ENCODE measurements at places on chromosomes 2 and 18.

DNA sequence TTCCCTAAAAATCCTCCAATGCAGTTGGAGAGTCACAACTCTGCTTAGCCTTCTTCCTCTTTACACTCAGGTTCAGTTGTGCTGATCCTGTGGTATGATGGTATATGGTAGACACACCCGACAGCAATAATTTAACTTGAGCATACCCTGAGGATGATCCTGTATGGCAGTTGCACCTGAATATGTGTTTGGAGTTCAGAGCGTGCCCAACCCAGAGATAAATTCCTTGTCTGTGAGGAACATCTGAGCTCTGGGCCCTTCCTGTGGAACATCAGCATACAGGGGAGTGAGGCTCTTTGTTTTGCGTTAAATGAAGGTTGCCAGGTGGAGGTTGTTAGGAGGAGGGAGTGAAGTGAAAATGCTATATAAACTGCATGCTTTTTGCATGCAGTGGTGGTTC lies 187.7 kb downstream of the MYO3B start:
- DNase-seq: no peak

- DNase-seq: no peak
Measured at GRCh38 chr18:79702906-79703305, 23.3 kb downstream of the CTDP1 start.

DNA sequence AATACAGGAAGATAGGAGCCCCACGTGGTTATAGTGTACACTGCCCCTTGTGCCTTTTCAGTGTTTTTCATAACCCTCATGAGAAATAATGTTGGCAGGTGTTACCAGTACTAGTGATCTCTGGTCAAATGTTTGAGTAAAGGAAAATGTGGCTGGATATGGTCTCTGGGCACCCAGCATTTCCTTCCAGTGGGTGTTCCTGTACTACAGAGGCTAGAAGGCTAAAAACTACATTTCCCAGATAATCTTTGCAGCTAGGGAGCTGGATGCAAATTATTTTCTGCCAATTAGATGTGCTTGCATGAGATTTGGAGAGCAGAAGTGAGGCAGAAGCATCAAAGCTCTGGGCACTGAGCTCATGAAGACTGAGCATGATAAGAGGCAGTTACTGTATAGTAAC lies 45.1 kb downstream of the KIAA2012 start:
- DNase-seq: no peak

DNA sequence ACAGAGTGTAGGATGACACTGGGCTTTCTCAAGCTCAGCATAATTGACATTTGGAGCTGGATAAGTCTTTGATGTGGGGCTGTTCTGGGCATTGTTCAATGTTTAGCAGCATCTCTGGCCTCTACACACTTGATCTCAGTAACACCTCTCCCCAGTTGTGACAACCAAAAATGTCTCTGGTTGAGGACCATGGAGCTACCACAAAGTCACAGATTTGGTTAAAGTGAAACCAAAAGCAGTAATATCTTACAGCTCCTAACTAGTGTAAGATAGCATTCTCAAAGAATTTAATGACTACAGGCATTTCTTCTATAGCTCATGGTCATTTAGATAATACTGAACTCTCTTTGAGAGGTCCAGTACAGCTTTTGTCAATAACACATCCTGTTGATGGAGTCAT lies 23.4 kb upstream of the PAX3 start:
- no peak for DNase-seq

- DNase-seq: no peak
Measured at GRCh38 chr2:169162613-169163012, 93.2 kb downstream of the DHRS9 start.

DNA sequence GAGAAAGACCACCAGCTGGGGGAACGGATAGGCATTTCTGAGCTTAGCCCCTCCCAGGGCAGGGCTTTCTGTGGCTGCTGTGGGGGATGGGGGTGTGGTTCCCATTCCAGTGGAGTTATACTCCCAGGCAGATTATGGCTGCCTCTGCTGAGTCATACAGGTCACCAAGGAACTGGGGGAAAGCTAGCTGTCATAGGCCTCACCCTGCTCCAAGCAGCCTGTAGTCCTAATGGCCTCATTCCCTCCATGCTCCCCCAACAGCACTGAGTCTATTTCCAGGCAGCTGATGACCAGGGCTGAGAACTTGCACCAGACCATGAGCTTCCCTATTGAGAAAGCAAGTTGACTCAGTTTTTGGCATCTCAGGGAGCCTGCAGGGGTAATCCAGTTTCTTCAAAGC lies 87.1 kb downstream of the GPR39 start:
- DNase-seq: no peak

GRCh38 chr2:158174495-158174894 lies 72.8 kb downstream of the UPP2 start:
- DNase-seq: no peak

DNA sequence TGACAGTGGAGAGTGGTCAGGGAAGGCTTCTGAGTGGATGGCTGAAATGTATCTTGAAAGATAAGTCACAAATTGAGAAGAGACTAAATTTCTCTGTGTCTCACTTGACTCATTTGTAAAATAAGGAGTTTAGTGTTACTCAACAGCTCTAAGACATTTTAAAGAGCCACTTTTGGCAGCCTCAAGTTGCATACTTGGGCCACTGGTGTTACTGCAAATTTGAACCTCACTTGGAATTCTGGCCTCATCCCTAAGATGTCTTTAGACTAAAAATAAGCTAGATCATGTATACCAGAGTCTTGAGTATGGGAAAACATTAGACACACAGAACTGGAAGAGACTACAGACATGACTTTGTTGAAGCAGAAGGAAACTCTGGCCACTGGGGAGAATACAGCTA lies 4.5 kb upstream of the MTLN start:
- DNase-seq: no peak

GRCh38 chr18:79491081-79491551 lies 95.4 kb downstream of the NFATC1 start:
- no peak for DNase-seq

DNA sequence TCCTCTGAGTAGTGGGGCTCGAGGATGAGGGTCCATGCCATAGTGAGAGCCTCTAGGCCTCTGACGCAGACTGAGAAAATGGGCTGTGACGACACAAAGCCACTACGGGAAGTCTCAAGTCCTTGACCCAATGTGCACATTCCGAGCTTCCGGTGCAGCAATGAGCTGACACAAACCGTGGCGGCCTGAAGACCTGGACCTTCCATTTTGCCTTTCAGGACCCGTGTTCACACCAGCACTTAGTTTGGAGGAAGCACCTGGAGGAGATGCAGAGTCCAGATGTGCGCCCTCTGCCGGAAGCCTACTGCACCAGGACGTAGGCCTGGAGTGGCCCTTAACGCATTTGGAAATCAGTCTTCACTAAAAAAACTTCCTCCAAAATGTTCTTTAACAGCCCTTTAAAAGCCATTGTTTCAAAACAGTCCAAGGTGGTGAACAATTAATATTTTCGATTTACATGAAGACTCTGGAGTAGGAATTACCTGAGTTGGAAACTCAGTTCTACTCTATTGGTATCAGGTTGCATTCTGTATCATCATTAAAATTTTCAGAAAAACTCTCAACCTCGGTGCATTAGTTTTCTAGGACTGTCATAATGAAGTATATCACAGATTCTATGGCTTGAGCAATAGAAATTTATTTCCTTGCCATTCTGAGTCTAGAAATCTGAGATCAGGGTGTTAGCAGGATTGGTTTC lies 33.9 kb downstream of the BMP10 start:
- peak; percentile 61 for DNase-seq

- no peak for DNase-seq
Measured at GRCh38 chr2:95052804-95053479, 27.4 kb downstream of the MAL start.

DNA sequence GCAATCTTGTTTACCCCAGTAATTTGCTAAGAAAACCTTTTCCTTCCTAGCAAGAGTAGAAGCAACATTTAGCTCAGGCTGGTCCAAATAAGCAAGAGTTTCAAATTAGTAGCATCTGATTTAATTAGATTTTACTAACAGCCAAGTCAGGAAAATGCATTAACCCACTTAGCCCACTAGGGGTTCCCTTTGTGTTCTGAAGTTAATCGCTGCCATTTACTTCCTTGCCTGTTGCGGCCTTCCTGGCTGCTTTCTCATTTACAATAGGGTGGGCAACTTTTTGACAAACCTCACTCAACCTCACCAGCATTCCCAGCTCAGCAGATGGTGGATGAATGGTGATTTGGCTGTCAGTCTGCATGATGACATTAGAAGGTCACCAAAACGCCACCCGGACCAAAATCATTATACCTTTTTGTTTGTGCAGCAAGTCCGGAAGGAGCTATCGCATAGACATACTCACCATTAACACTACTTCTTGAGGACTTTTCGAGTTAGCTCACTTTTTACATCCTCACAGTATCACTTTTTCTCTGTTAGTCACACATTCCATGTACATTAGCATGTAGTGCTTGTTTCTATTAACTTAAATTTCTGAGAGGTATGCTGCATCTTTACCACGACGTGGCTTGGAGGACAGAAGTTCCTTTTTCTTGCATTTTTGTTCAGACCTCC lies 101.5 kb upstream of the SETBP1 start:
- DNase-seq: no peak

DNA sequence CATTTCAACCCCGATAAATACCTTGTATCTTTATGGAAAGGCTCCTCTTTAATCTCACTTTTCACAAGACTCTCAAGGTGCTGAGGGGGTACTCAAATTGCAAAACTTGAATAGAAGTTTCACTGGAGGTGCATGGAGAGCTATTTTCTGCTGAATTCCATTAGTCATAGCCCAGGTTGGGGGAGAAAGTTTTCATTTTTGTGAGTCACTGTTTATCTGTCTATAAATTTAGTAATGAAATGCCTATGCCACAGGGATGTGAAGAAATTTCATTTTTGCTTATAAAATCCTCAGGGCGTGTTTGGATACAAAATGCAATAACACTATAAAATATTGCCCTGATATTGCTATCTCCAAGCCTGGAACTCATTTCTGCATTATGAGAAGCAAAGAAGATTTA lies 346.3 kb downstream of the LRATD1 start:
- no peak for DNase-seq

- no peak for DNase-seq
Measured at GRCh38 chr2:160087854-160088745, 25.7 kb upstream of the PLA2R1 start.

DNA sequence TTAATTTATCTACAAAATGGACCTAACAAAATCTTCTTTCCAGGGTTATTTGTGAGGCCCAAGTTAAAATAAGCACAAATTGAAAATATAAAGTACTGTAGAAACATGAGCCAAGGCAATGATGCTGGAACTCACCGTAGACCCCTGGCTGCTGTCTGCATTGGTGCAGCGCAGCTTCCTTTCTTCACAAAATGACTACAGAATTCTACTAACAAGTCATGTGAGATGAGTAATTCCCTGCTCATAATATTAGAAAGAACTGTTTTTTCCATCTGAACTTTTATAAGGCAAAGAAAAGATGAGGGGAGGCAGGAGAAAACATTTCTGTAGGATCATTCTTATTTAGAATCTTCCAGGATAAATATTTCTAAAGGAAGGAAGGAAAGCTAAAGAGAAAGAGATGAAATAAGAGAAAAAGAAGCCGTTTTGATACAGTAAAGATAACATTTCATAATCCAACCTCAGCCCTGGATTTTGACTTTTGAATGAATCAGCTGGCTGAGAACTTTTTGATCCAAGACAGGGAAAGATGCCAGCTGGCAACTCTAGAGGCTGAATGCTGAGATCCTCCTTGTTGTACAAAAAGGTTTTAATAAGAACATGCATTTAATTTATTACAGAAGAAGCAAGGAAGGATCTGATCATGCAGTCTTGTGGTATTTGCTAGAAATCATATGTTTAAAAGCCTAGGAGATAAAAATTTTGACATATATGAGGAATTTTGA lies 183.9 kb upstream of the KLHL14 start:
- no peak for DNase-seq

DNA sequence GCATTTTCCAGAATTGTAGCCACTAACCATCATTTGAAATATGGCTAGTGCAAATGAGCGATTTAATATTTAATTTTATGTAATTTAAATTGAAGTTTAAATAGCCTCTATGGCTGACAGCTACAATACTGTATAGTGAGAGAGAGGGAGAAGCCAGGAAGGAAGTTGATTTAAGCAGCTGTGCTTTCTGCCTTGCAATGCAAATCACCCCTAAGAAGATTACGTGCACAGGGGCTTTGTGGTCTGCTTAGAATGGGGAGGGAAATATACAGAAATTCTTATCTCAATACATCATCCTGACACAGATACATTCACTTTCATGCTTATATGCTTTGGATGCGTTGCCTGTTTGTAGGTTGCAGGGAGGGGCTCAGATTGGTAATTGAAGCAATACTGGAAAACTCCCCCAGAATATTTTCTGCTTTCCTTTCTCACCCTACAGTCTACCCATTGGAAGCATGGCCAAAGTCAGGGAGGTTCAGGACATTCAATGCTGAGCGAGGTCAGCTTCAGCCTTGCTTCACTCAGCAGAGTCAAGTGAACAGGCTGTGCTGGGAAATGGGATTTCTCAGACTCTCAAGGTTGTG lies 674.0 kb downstream of the CNTNAP5 start:
- DNase-seq: no peak

DNA sequence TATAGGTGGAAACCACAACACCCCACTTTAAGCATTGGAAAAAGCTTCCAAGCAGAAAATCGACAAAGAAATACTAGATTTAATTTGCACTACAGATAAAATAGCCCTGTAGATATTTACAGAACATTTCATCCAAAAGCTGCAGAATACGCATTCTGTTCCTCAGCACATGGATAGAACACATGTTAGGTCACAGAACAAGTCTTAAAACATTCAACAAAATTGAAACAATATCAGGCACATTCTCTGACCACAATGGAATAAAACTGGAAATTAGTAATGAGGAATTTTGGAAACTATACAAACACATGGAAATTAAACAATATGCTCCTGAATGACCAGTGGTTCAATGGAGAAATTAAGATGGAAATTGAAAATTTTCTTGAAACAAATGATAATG lies 27.8 kb upstream of the XDH start:
- no peak for DNase-seq

DNA sequence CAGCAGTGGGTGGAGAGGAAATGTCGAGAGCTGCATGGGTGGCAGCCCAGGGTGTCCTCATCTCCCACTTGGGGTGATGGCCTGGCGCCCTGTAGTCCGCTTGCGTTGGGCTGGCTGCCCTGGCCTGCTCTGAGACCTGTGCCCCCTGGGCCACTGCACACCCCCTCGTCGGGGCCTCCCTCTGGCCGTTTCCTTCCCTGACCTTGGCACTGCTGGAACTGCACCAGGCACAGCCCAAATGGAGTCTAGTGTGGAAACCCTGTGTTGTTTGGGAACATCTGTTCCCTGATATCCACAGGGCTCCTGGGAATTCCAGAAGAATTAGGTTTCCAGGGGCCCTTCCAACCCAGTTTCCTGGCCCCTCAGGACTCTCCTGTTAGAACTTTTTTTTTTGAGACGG lies 13.9 kb downstream of the EFHD1 start:
- DNase-seq: no peak

GRCh38 chr18:13623348-13623747 lies 103.0 kb downstream of the FAM210A start:
- no peak for DNase-seq

GRCh38 chr2:166104773-166105172 lies 23.0 kb downstream of the SCN1A start:
- no peak for DNase-seq

All from stimulated activated CD8-positive, alpha-beta memory T cell treated with anti-CD3 and anti-CD28 coated beads, Interleukin-7, amount 100 ng/mL, for 4 hours (primary cell).